ENCODE measurements at places on chromosomes 3 and 15.

DNA sequence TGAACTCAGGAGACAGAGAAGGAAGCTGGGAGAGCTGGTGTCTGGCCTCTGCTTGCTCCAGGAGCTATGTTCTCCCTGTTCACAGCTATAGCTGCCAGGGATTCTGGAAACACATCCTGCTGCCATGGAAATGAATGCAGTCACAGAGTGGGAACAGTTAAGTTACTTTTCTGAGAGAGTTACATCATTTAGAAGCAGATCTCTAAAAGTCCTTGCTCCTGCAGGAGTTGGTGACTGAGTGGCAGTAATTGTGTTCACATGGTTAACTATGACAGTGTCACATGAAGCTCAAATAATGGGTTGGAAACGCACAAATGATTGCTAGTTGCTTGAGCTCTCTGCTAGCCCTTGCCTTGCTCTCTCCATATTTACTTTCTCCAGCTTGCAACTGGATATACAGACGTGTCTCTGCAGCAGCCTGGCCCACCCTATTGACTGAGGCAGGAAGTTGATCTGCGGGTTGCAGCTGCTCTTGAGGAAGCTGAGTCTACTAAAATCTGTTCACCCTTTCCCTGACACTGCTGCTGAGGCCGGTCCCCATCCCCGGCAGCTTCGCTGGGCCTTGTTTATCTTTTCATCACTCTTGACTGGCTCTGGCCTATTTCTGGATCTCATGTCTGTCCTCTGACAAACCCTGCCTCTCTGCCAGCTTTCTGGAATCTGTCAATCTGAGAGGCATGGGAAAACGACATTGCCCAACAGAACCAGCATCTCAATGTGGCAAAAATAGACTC, 16.7 kb upstream of the ISLR start:
- DNase-seq: no peak

DNA sequence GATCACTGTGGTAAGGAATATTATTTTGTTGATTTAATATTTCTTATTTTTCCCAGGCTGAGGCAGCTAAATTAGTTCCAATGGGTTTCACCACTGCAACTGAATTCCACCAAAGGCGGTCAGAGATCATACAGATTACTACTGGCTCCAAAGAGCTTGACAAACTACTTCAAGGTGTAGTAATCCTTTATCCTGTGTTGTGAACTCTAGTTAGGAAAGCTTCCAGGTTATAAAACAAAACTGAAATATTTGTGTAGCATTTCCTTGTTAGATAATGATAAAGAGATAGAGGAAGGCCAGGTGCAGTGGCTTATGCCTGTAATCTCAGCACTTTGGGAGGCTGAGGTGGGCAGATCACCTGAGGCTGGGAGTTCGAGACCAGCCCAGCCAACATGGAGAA, 11.1 kb downstream of the RAD51 start:
- DNase-seq: no peak

DNA sequence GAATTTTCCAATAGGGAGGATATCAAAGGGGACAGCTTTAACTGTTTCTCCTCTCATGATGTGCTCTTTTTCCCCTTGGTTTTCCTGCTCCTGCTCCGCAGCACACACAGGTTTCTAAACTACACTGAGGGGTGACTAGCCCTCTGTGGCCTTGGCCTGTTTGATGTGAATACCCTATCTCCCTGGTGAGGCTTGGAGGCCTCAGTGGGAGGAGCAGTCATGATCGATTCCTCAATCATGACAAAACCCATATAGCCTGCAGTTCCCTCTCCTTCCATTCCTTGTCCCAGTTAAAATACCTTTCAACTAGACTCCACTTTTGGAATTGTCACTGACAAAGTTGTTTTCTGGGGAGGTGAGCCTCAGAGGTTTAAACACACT, 24.0 kb upstream of the USP3 start:
- no peak for DNase-seq

DNA sequence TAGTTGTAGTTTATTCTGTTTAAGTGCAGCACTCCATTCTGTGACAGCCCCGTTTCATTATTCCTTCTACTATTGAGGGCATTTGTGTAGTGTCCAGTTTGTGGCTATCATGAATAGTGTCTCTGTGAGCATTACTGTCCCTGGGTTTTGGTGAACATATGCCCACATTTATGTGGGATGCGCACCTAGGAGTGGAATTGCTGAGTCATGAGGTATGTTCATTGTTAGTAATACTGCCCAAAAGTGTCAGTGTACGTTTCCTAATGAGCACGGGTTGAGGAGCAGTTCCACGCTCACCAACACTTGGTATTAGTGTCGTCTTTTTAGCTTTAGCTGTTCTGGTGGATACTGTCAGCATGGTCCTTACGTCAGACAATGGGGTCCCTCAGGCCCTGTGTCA, 131.8 kb downstream of the SLCO3A1 start:
- DNase-seq: no peak

DNA sequence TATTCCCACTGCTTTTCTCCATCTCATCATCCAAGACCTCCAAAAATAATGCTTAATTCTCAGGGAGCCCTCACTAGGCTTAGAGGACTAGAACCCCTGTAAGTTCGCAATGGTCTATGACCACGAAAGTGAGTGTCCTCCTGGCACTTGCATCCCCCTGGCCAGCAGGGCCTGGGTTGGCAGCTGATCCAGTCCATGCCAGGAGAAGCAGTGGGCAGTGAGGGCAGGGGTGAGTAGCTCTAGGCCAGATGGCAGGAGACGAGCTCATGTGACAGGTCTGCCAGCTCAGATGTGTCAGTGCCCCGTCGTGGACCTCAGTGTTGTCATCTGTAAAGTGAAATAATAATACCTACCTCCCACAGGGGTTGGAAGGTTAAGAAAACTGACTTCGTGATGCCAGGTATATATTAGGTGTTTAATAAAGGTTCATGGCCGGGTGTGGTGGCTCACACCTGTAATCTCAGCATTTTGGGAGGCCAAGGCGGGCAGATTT, 11.1 kb downstream of the GP5 start:
- no peak for DNase-seq

All from left cardiac atrium (tissue), 4 donors.